Gastrocnemius medialis (tissue), 4 donors: ENCODE measurements at places on chromosomes 16 and 17. TPM values are rescaled to one million over a fixed set of nuclear protein-coding genes. Genes with fewer than 3 reads are reported as not detected.

Gene TBC1D3G
- total RNA-seq: not detected

Gene CD7
- total RNA-seq: 1.7 TPM

Gene C16orf74
- not detected for total RNA-seq

Gene LRRC75A
- total RNA-seq: not detected

Gene HBZ
- not detected for total RNA-seq

Gene TP53TG3B
- total RNA-seq: not detected

Gene KRTAP4-9
- total RNA-seq: not detected

Gene RAB11FIP4
- total RNA-seq: not detected

Gene KCNG4
- total RNA-seq: not detected

Gene KNOP1
- 4.1 TPM for total RNA-seq

Gene DUSP14
- total RNA-seq: 15.1 TPM

Gene DOK4
- total RNA-seq: 3.6 TPM

Gene TSPAN10
- 0.22 TPM for total RNA-seq

Gene ITGAE
- total RNA-seq: 23.3 TPM

Gene FN3KRP
- 7.9 TPM for total RNA-seq

Gene CDH5
- total RNA-seq: 24.3 TPM

Gene PRSS33
- not detected for total RNA-seq

Gene WNT9B
- total RNA-seq: not detected

Gene FMNL1
- total RNA-seq: 5.2 TPM

Gene COTL1
- total RNA-seq: 2.8 TPM

Gene EFNB3
- 0.31 TPM for total RNA-seq

Gene ADGRG3
- not detected for total RNA-seq

Gene CPNE7
- not detected for total RNA-seq

Gene CHD9
- 24.5 TPM for total RNA-seq

Gene HOXB2
- 12.2 TPM for total RNA-seq

Gene CRISPLD2
- 41.4 TPM for total RNA-seq

Gene PRCD
- total RNA-seq: not detected

Gene PRDM7
- total RNA-seq: not detected

Gene IGFBP4
- total RNA-seq: 42.7 TPM

Gene CAVIN1
- 64.9 TPM for total RNA-seq

Gene ATAD5
- total RNA-seq: 0.20 TPM

Gene CD300E
- total RNA-seq: not detected

Gene CBX2
- total RNA-seq: 0.13 TPM

Gene GUCY2D
- total RNA-seq: not detected

Gene CD79B
- total RNA-seq: 2.5 TPM

Gene OR1A1
- not detected for total RNA-seq

Gene PABPN1L
- not detected for total RNA-seq

Gene SUPT6H
- 64.4 TPM for total RNA-seq

Gene ITGAX
- 0.46 TPM for total RNA-seq

Gene KRT34
- not detected for total RNA-seq

Gene PRAC1
- not detected for total RNA-seq

Gene KRT24
- total RNA-seq: not detected

Gene SHISA6
- 0.41 TPM for total RNA-seq

Gene KRTAP4-5
- total RNA-seq: not detected

Gene CSH2
- total RNA-seq: not detected

Gene SLC7A6
- 125 TPM for total RNA-seq

Gene KRTAP17-1
- not detected for total RNA-seq

Gene KAT8
- 55.0 TPM for total RNA-seq

Gene PDIA2
- total RNA-seq: not detected

Gene PLD6
- 1.9 TPM for total RNA-seq

Gene VMP1
- total RNA-seq: 39.2 TPM

Gene TMEM100
- total RNA-seq: 0.39 TPM

Gene VASN
- 4.0 TPM for total RNA-seq

Gene CCL1
- total RNA-seq: not detected
